ENCODE measurements at places on chromosomes 5 and 9. TPM values are rescaled to one million over a fixed set of nuclear protein-coding genes. Genes with fewer than 3 reads are reported as not detected.

Gene MLLT3
- total RNA-seq: 39.4 TPM

Gene TMOD1
- 0.30 TPM for total RNA-seq

Gene RANBP17
- total RNA-seq: 6.2 TPM

Gene RASGEF1C
- not detected for total RNA-seq

Gene IL13
- not detected for total RNA-seq

Gene FOXI1
- total RNA-seq: not detected

Gene PCDHB8
- 0.35 TPM for total RNA-seq

Gene SUSD3
- 0.23 TPM for total RNA-seq

Gene SH3TC2
- 8.7 TPM for total RNA-seq

Gene SLC45A2
- total RNA-seq: not detected

Gene NIPBL
- 33.7 TPM for total RNA-seq

Gene AMBP
- 0.08 TPM for total RNA-seq

Gene PSAT1
- 27.0 TPM for total RNA-seq

Gene CER1
- not detected for total RNA-seq

Gene ANP32B
- total RNA-seq: 11.3 TPM

Gene FOXD4L5
- total RNA-seq: 0.08 TPM

Gene PCDH12
- total RNA-seq: under 0.01 TPM

Gene FLT4
- total RNA-seq: not detected

Gene YIPF5
- total RNA-seq: 139 TPM

All from smooth muscle cell of the coronary artery (primary cell).